ENCODE measurements at places on chromosomes 12 and 14.

- DNase-seq, result no peak
Observed at GRCh38 chr12:121789800-121790728, 3.4 kb downstream of the RHOF start.

DNA sequence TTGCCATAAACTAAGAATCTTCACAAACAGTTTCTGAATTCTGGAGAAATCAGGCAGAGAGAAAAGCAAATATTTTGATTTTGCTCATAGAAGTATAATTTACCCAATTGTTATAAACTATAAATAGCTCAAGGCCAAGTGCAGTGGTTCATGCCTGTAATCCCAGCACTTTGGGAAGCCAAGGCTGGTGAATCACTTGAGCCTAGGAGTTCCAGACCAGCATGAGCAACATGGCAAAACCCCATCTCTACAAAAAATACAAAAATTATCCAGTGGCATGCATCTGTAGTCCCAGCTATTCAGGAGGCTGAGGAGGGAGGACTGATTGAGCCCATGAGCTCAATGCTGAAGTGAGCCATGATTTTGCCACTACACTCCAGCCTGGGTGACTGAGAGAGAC lies 19.6 kb upstream of the MMP19 start:
- DNase-seq, result no peak

GRCh38 chr12:83864054-83864453 lies 1048.5 kb downstream of the SLC6A15 start:
- DNase-seq, result no peak

DNA sequence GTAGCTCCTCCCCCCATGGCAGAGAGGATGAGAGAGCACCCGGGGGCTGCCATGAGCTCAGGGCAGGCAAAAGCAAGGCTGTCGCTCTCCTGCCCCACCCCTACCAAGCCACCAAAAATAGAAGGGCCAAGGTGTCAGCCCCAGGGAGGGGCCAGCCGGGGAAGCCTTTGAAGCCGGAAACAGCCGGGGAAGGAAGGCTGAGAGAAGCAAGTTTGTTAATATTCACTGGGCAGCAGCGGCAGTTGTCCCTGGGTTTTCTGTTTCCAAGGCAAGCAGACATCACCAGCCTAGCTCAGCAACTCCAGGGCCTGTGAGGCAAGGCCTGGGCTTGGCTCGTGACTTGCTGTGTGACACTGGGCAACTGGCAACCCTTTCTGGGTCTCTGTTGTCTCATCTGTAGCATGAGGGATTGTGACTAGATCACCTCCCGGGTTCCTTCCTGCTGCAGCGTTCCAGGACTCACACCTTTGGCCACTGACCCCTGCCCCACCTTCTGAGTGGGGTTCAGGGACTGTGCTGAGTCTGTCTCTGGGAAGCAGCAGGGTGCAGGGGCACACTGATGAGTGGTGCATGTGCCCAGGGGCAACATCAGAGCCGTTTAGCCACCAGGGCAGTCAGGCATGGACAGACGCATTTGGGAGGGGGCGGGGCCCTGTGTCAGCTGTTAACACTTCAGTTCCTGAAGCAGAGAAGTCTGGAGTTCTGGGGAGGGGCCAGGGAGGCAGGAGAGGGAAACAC lies 24.3 kb downstream of the SYNDIG1L start:
- peak; percentile 48 for DNase-seq

DNA sequence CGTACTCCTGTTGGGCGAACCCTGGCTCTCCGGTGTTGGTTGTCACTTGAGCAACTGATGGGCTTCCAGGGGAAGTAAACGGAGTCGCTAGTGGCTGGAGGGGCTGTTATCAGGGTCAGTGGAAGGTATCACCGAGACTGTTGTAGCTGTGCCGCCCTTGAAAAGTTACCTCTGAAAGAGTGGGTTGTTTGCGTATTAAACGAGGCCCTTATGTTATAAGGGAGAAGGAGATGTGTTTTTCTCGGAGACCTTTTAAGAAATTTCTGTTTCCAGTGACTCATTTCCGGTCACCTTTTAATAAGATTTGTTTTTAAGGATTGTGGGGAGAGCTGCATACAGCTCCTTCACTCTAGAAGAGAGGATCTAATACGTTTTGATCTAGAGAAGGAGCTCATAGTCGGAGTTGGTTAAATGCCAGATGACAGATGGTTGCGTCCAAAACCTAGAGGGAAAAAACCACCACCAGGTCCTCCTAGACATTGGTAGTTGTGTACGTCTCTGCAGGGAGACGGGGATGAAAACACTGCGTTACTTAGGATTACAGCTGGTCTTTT lies 750 bp upstream of the DBX2 start:
- no peak for DNase-seq

GRCh38 chr14:65370801-65371248 lies 41.7 kb upstream of the FUT8 start:
- DNase-seq, result no peak

GRCh38 chr12:83082690-83083276 lies 396.1 kb downstream of the TMTC2 start:
- no peak for DNase-seq

DNA sequence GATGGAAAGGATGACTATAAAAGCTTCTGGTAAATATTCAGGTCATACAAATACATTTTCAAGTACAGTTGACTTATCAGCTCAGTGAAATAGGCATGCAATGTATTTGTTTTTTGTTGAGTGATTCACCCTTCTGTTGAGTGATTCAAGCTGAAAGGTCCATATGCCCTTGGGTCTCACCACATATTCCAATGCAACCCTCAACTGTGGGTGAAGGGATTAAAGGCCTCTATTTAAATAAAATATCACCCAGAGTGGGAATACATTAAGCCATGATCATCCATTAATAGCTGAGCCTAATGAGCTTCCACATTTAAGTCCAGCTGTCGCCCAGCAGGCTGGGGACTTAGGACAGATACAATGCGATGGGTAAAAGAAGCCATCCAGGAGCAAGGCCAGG lies 120.2 kb downstream of the CRACR2A start:
- no peak for DNase-seq

Data from NCI-H187 (cell line).